Uterine smooth muscle cell (primary cell): ENCODE measurements at places on chromosomes 3 and 15. TPM values are rescaled to one million over a fixed set of nuclear protein-coding genes. Genes with fewer than 3 reads are reported as not detected.

IL20RB gene
- 1.8 and 3.2 TPM in 2 replicates for total RNA-seq

PP2D1 gene
- total RNA-seq, result not detected in 2 replicates

PSTPIP1 gene
- total RNA-seq, result 0.11 TPM in 1 of 2 replicates, not detected in the other

SKOR1 gene
- 0.11 and 0.12 TPM in 2 replicates for total RNA-seq

REC114 gene
- not detected in 2 replicates for total RNA-seq

COL8A1 gene
- 17.8 and 62.4 TPM in 2 replicates for total RNA-seq

SAMD7 gene
- not detected in 2 replicates for total RNA-seq

CERS3 gene
- not detected in 2 replicates for total RNA-seq

LRTM1 gene
- total RNA-seq, result not detected in 2 replicates

ZNF860 gene
- total RNA-seq, result 0.37 and 0.66 TPM in 2 replicates

MUC20 gene
- total RNA-seq, result 0.12 and 0.22 TPM in 2 replicates

PLA1A gene
- total RNA-seq, result 0.25 and 0.33 TPM in 2 replicates
